GDM1 (cell line): ENCODE measurements at places on chromosomes 3 and 15.

GRCh38 chr3:170631755-170632488 lies 46.0 kb upstream of the SLC7A14 start:
- DNase-seq, result no peak

DNA sequence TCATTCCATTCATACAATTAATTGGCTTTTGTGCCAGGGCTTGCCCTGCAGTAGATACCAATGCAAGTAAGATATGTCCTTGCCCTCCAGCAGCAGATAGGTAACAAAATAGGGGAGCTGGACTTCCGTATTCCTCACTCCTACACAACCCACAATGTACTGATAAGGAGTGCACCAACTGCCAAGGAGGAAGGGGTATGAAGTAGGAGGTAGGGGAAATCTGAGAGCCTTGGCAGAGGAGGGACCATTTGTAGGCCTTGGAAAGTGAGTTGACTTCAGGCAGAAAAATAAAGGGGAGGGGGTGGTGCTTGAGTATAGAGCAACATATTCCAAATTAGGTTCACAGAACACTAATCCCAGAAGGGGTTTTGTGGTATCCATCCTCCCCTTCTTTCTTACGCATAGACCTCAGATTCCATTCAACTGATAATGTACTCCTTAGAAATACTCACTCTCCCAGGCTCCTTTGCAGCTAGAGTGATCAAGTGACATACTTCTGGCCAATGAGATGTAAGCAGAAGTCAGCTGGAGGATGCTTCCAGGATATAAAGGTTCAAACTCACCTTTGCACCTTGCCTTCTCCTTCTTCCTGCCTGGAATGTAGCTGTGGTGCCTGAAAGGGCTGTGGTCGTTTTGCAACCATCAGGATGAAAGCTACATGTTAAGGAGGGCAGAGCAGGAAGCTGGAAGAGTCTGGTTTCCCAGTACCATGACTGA lies 127.1 kb upstream of the SMAD3 start:
- DNase-seq, result no peak

- no peak for DNase-seq
These were observed 30.2 kb downstream of the ZNF710 start for GRCh38 chr15:90031231-90031791.

- no peak for DNase-seq
These were observed 71.4 kb downstream of the GHSR start for GRCh38 chr3:172376881-172377280.

- DNase-seq, result no peak
These were observed 6.6 kb downstream of the HTR3C start for GRCh38 chr3:184059424-184059823.

DNA sequence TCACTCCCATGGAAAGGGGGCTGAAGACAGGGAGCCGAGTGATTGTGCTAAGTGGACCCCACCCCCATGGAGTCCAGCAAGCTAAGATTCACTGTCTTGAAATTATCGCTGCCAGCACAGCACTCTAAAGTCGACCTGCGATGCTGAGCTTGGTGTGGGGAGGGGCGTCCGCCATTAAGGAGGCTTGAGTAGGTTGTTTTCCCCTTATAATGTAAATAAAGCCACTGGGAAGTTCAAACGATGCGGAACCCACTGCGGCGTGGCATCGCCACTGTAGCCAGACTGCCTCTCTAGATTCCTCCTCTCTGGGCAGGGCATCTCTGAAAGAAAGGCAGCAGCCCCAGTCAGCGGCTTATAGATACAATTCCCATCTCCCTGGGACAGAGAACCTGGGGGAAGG lies 10.9 kb upstream of the SRGAP3 start:
- DNase-seq, result no peak

- DNase-seq, result no peak
These were observed 41.6 kb downstream of the CPA3 start for GRCh38 chr3:148906667-148907066.

DNA sequence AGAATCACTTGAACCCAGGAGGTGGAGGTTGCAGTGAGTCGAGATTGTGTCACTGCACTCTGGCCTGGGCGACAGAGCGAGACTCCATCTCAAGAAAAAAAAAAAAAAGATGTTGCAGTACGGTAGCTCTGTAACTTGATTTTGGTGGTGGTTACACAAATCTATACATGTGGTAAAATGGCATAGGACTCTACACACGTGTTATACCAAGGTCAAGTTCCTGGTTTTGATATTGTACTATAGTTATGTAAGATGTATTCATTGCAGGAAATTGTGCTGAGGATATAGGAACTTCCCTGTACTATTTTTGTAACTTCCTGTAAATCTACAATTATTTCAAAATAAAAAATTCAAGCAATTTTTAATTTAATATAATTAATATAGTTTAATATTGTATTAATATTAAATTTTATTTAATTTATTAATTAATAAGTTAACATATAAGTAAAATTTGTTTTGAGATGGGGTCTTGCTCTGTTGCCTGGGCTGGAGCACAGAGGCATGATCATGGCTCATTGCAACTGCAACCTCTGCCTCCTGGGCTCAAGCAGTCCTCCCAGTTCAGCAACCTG lies 9.9 kb downstream of the MYD88 start:
- DNase-seq, result no peak

GRCh38 chr3:53293867-53294266 lies 38.0 kb upstream of the TKT start:
- no peak for DNase-seq

- no peak for DNase-seq
These were observed 42.3 kb upstream of the FXR1 start for GRCh38 chr3:180870008-180870699.

DNA sequence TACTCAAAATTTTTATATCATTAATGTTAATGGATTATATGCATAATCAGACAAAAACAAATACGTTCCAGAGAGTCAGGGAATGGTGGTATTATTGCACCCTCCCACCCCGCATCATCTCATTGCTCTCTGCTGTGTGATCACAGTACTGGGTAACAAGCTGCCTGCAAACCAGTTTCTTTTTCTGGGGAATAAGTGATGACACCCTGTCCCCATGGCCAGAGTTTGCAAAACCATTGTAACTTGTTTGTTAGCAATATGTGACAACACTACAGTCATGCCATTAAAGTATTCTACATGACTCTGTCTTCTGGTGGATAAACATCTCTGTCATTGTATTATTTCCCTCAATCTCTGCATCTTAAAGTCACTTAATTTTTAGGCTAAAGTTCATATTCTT lies 39.5 kb downstream of the ZBTB38 start:
- DNase-seq, result no peak

- no peak for DNase-seq
These were observed 54.4 kb downstream of the NUP210 start for GRCh38 chr3:13365390-13366379.

DNA sequence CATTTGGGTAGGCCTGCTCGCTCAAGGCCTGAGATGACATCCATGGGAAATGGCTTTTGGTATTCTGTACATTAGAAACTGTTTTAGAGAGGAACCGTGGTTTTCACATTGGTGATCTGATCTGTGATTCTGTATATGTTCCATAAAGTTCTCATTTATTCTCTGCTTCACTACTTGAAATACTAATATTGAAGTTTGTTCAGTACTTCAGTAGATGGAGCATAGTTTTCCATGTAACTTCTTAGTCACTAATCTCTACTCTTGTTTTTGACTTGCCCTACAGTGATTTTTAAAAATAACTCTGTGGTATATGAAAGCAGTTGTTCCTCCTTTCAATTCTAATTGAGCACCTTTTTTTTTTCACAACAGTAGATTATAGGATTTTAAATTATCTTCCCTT lies 66.5 kb downstream of the MBNL1 start:
- DNase-seq, result no peak

DNA sequence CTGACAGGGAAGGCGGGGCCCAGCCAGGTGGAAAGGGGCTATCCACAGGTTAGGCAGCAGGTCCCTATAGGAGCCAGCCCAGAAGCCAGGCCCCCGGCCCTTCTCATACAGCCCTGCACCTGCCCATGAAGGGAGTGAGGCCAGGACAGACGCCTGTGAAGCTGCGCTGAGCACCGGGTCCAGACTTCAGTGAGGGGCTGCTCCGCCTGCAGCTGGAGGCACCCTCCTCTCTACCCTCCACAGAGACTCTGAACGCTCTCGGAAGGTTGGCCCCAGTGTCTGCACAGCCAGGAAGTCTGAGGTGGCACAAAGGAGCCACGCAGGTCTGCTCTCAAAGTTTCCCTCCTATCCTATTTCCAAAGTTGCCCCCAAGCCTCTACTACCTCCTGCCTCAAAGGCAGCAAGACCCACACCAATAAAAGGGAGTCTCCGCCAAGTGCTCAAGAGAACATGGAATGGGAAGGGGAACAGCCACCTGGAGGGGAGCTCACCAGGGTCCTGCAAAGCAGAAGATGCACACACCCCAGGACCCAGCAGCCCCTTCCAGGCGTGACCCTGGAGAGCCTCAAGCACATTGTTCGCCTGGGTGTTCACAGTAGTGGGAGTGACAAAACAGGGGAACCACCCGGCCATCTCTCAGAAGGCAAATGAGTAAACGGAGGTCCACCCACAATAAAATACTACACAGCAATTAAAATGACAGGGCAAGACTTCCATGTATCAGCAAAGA lies 19.5 kb downstream of the XXYLT1 start:
- DNase-seq, result no peak

DNA sequence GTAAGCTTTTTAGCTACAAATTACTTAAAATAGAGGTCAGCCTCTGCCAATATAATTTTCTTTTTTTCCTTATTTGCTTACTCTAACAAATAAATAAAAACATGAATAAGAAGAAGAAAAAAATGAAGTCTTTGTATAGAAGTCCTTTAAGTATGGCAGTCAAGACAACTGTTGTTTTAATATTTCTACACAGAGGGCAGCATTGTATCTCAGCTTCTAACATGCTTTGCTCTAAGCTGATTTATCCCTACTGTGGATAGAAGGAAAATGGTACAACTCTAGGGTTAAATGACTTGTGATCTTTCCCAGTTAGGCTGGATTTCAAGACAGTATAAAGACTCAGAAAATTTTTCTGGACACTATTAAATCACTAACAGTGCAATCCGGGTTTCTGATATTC lies 104.3 kb upstream of the MEIS2 start:
- DNase-seq, result no peak

- DNase-seq, result no peak
These were observed 68.8 kb upstream of the TMEM115 start for GRCh38 chr3:50428007-50428633.

GRCh38 chr15:97096303-97096835 lies 765.9 kb downstream of the NR2F2 start:
- DNase-seq, result no peak

DNA sequence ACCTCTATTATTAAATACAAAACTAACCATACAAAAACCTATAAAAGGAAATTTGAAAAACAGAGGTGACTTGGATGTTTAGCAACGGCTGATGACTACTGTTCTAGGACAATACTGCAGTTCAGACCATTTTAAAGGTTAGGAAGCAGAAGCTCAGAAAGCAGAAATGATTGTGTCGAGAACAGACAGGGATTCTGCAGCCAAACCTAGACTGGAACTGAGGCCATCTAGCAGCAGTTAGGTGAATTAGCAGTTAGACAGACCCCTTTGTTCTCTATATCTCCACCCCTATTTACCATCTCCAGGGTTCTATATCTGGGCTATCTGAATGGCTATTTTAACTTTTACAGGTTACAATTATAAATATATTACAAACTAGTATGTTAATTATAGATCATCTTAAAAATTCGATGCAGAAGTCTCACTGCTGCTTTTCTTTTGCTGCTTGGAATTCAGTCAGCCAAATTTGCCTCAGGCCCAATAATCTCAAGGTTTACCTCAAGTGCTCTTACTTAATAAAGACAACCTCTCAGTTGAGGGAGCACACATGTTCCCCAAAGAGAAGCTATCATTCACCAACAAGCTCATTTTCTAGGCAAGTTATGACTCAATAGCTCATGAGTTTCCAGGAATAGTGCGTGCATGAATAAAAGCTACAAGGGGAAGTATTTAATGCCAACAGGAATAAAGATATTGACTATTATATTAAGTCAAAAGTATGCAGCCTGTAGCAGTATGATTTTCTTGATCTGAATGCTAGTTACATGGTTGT lies 9.3 kb upstream of the IL1RAP start:
- DNase-seq, result peak; percentile 7

DNA sequence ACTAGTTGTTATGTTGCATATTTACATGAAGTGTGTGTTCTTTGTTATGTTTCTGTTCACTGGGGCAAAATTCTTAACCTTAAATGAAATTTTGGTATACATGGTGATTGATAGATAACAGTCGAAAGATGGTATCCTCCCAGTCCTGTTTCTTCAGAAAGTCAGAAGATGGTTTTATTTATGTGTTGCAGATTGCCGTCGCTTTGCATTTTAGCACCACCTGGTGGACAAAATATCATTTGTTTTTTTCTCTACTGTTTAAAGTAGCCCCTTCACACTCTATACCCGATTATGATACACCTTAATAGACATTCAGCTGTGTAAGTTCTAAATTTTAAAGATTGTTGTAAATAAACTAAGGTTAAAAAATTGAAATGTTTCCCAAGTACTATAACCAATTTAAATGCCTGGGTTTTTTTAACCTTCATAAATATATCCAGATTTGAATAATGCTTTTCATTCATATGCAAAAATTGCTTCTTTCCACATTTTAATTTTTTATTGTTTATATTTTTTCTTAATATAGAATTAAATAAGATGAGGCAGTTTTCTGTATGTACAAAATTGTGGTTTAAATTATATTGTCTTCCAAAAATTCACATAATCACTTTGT lies 152.2 kb downstream of the ALCAM start:
- DNase-seq, result peak; percentile 35

DNA sequence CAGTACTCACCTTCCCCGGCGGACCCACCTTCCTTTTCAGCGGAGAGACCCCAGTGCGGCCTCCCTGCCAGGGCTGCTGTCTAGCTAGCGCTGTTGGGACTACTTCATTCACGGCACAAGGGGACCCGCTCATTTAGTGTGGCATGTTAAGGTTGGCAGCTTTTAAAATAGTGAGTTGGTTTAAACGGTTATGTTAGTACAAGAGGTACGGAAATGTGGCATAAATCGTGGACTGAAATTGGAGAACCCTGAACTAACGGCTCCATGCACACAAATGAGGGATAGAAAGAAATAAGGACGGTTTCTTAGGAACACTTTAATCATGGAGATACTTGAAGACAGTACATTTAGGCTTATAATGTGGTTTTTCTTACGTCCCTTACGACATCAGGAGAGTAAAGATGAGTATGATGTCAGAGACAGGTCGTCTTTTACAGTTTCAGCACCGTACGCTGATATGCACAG lies 752 bp downstream of the CEP63 start:
- DNase-seq, result no peak

DNA sequence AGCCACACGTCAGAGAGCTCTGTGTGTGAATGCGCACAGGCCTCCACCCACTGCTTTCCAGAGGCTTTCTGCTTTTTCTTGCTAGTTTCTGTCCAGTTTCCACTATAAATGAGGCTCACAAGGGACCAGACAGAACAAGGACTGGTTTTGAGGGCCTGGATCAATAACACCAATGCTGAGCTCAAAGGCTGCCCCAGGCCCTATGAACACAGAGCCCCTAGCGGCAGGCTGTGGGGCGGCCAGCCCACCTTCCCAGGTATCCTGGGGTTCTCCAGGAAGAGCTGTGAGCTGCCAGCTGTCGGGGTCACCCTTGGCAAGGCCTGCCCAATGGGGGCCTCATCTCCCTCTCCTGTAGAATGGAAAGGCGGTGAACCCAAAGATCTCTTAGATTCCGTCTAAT lies 2.2 kb upstream of the ITIH3 start:
- DNase-seq, result no peak

GRCh38 chr15:50077176-50077575 lies 41.9 kb downstream of the ATP8B4 start:
- no peak for DNase-seq
